Epithelial cell of proximal tubule (primary cell): ENCODE measurements at places on chromosomes 2 and 18. TPM values are rescaled to one million over a fixed set of nuclear protein-coding genes. Genes with fewer than 3 reads are reported as not detected.
A peak's percentile ranks its signal among the peaks of the same experiment; 100 is the strongest.

Gene MARCHF7
- total RNA-seq: 45.0 and 65.7 TPM in 2 replicates

Gene SLC8A1
- total RNA-seq: 4.8 and 10.6 TPM in 2 replicates

Gene GALNT13
- total RNA-seq: 0.52 and 1.3 TPM in 2 replicates

Gene G6PC2
- not detected in 2 replicates for total RNA-seq

Gene SETBP1
- total RNA-seq: 0.65 and 2.4 TPM in 2 replicates

Gene SERPINB4
- total RNA-seq: not detected in 2 replicates

Gene FEV
- not detected in 2 replicates for total RNA-seq

Gene ZNF892
- 3.4 and 7.1 TPM in 2 replicates for total RNA-seq

Gene FHL2
- 237 and 326 TPM in 2 replicates for total RNA-seq

DNA sequence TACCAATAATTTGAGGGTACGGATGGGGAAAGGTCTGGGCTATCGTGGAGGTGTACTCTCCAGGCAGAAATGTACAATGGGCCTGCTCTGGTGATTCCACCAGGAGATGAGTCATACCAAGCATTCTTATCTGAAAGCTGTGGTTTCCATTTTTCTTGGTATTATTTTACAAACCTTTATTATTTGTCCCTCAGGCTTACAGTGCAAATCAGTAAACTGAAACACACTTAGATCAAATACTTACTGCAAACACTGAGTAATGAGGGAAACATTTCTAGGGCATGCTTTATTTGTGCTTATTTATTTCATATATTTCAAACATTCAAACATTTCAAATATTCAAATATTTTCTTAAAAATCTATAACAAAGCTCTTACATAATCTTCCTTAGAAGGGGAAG is 319.8 kb downstream of the RND3 start:
- DNase-seq: no peak

DNA sequence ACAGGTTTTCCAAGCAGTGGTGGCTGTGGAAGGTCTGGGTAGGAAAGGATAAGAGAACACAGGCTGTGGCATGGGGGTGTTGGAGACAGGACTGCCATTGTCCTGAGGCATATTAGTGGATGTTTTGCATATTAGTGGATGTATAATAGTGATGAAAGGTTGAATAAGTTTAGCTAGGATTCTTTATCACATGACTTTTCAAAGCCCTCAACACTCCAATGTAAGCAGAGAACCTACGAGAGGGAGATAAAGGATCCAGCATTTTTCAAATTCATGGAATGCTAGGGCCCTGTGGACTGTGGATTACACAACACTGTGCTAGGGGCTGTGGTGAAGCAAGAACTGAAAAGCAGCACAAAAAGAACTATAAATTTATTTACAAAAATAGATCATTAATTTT is 63.2 kb downstream of the POLE4 start:
- peak; percentile 42 for DNase-seq

GRCh38 chr2:206799083-206799482 is 33.7 kb downstream of the FASTKD2 start:
- DNase-seq: no peak

DNA sequence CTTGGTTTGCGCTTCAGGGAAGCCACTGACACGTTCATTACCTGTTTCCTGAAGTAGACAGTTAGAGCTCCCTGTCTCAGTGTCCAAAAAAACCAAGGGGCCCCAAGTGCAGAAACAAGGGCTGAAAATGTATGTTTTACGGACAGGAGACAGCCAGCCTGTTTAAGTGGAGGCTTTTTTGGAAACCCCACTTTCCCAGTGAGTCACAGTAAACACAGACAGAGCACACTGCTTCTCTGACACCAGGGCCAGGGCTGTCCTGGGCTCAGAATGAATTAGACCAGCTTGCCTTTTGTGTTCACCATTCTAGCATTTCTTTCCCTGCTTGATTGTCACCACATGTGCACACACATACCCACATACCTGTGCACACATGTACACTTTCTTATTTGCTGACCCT is 128.6 kb downstream of the SH3RF3 start:
- DNase-seq: no peak

DNA sequence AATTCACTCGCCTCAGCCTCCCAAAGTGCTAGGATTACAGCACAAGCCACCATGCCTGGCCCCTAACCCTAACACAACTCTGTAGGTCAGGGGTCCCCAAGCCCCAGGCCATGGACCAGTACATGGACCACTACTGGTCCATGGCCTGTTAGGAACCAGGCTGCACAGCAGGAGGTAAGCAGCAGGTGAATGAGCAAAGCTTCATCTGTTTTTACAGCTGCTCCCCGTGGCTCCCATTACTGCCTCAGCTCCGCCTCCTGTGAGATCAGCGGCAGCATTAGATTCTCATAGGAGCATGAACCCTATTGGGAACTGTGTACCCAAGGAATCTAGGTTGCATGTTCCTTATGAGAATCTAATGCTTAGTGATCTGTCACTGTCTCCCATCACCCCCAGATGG is 201.7 kb downstream of the NRP2 start:
- no peak for DNase-seq

- DNase-seq: no peak
These were observed 2.2 kb downstream of the SEPTIN10 start for GRCh38 chr2:109611467-109612095.

DNA sequence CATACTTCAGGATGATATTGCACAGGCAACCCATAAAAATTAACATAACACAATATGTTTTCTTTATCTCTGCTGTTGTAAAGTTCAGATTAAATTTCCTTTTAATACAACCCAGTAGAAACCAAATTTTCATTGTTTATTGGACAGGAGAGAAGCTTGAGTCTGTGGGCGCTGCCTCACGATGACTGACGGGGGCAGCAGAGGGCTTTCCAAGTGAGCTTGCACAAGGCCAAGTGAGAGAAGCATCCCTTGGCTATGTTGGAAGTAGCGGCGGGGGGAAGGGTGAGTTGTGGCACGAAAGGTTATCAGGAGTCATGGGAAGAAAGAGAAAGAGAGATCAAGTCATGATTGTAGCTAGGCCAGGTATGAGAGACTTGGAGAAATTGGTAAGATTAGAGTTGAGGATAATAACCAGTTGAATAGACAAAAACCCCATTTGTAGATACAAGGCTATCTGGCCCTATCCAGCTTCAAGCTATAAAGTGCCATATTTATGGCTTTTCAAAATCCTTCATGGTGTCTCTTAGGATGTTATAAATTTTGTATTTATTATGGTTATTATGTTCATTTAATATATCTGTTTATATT is 413.7 kb upstream of the FAM98A start:
- peak; percentile 36 for DNase-seq

DNA sequence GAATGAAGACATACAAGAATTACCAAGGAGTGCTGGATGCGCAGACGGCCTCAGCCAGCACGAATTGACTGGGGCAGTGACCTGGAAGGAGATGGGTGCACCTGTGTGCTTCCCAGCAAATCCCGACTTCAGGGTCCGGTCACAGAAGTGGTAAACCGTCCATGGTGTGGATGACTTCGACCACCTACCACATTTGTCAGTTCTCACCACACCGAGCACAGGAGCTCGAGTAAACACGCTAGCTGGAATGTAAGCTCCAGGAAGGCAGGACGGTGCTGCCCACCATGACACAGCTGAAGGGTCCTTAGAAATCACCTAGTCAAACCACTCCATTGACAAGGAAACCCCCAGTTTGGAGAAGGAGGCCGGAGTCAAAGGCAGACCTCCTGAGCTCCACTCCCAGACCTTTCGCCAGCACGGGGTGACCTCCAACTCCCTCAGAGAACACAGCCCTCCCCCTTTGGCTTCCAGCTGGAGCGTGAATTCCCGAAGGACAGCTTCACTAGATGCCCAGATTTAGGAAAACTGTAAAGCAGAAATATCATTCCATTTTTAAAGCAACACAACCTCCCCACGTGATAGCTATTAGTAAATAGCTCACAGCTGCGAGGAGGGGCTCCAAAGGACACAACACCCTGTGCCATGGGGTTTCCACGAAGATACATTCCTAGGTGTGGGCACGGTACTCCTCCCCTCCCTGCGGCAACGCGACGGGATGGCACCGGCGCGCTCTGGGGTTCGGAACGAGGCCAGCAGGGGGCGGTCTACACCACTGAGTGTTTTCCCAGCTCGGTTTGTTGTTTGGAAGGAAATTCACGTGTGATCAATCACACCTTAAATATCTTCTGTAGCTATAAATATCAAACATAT is 34.1 kb upstream of the GNAL start:
- no peak for DNase-seq

DNA sequence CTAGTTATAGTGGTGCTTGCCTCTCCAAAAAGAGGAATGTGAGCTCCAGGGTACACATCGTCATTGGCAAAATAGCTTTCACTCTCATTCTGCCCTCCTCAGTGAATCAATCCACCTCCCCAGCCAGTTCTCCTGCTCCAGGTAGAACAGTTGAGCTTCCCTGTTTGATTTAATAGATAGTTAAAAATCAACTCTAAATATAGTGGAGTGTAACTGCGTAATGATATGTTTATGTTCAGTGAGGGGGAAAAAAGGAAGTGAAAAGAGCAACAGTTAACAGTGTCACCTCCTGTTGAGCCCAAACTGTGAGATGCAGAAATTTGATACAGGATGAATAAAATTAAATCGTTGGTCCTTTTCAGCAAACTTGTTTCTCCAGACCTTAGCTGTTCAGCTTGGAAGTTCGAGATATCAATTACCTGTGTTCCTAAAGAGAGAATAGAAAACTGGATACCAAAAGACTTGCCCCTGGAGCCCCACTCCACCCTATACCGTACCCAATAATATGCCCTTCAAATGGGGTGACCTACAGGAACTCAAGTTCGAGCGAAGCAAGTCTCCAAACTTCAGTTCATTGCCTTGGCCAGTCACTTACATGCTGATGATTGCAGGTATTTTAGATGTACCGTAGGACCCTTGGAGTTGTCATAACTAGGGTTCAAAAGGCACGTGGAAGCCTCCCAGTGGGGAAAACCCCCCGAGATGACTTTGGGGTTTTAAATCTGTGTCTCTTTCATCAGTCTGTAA is 708.4 kb downstream of the RNF144A start:
- no peak for DNase-seq

- no peak for DNase-seq
These were observed 84.5 kb upstream of the SNTG2 start for GRCh38 chr2:866009-866680.

DNA sequence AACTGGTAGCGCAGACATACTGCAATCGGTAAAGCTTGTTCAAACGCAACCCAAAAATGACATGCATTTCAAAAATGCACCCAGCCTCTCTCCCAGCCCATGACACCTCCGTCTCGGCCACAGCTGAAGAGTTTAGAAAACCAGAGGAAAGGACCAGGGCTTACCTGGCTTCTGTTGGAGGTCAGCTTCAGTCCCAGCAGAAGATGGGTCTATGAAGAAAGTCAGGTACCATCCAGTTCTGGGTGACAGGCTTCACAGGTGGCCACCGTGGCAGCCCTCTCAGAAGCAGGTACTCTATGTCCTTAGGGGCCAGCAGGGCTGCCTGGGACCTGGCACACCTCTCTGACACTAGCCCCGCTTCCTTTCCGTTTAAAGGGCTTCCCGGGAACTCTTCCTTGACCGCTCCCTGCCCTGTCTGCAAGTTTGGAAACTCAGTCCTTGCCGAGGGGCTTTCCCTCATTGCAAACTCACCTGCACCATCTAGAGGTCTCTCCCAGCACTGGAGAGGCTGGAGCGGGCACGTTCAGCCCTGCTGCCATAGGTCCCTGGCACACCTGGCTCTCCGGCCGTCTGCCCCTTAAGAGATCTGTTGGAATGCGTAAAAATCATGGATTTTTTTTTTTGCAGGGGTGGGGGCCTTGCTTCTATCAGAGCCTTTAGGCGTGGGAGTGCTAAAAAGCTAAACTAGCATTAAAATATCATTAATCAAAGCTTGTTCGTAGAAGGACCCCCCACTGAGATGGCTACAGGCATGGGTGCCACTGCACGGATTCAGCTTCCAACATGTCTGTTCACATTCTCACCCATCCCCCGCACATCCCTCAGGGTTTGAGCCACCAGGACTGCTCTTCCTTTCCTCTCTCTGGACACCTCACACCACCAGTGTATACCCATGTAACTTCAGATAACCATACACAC is at the start of gene EDAR:
TSS of gene EDAR (minus strand) at position 425 of the 918 bp plus-strand sequence. CDS start 58,206 bp downstream, outside the sequence.
- DNase-seq: no peak

DNA sequence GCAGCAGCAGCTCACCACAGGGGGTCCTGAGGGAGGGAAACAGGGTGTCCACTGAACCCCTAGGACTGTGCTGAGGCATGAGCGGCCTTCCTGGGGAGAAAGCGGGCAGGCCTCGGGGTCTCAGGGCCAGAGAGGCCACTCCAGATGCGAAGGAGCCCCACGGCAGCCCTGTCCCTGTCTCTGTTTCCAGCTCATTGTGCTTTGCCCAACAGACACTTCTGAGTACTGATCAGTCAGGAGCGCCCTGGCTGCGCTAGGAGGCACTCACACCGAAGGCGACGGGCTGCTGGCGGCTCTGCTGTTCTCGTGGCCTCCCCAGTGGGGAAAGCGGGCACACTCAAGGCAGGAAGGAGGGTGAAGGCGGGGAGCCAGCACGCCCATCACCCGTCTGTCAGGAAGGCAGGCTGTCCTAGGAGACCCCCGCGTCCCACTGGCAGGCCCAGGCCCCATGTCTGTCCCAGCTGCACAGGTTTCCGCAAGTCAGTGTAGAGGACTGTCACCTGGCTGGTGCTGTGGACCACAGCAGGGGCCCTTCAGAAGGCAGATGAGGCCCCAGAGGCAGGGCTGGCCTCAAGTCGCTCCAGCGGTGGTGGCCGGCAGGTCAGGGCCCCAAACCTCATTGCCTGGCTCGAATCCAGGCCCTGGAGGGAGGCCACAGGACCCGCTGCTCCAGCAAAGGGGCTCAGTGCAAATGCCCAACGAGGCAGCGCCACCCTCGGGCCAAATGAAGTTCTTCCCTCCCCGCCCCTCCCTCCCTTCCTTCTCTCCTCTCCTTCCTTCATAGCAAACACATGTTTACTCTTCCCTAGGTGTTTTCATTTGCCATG is 6.8 kb downstream of the ESPNL start:
- no peak for DNase-seq

GRCh38 chr2:232030229-232030628 is 68.7 kb downstream of the DIS3L2 start:
- no peak for DNase-seq

DNA sequence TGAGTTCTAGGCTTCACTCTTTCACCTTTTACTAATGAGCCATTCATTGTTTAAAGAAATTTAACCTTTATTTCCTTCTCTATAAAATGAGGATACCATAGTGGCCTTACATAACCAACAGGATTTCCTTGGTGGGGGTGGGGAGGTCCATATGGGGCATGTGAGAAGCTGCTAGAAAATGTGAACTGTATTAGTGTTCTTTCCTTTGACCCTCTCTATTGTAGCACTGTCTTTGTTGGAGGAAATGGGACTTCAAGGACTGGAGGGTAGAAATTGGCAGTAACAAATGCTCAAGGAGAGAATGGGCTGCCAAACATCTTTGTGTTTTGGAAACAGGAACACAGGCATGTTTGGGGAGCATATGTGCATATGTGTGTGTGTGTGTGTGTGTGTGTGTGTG is 468.7 kb upstream of the ZEB2 start:
- DNase-seq: no peak

GRCh38 chr2:110865188-110865587 is 132.8 kb downstream of the ACOXL start:
- peak; percentile 15 for DNase-seq

DNA sequence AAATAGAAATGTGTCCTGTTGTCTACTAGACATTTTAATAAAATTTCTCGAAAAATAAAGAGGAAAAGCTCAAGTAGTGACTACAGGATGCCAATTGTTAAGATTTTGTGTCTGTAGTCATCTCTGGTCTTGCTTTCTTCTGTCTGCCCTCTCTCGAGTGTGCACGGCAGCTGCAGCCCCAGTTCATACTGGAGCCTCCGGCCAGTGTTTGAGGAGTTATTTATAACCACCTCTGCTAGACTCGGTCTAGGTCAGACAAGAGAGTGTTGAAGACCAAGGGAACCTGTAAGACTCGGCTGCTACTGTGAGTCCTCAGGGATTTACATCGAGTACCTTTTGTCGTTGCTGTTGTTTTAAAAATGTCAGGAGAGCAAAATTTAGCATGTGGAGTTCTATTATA is 810.1 kb upstream of the POU3F3 start:
- DNase-seq: no peak
